ENCODE measurements at places on chromosomes 4 and X.

GRCh38 chrX:81202456-81202819 lies 536 bp downstream of the SH3BGRL start:
- no peak for DNase-seq

DNA sequence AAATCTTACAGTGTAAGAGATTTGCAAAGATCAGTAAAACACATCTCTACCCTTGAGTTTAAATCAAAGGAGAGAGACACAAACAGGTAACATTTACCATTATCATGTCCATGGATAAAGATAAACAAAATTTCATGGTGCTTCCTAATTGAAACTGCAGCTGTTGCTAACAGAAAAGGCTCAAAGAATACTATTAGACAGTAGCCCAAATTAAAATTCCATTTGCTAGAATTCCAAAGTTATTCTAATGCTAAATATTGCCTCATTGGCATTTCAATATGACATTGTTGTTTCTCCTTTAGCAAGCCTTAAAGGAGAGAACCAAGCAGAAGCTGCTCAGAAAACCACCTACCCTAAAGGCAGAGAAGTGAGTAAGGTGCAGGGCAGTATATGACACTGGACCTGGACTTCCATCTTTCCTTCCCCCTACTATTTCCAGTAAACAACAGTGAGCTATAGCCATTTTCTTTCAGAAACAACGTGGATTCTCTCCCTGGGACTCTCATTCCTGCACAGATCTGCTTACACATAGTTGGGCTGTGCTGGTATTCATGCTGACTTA lies 19.5 kb upstream of the ZCCHC13 start:
- no peak for DNase-seq

GRCh38 chr4:187668526-187669082 lies 327.0 kb upstream of the ZFP42 start:
- DNase-seq: no peak

- DNase-seq: no peak
Observed at GRCh38 chrX:46913667-46914066, 1.4 kb downstream of the JADE3 start.

GRCh38 chrX:133513123-133513522 lies 97.8 kb upstream of the GPC4 start:
- no peak for DNase-seq
